ENCODE measurements at places on chromosomes 2 and 18.

- DNase-seq = no peak
Measured at GRCh38 chr2:39142904-39143605, 22.2 kb upstream of the SOS1 start.

DNA sequence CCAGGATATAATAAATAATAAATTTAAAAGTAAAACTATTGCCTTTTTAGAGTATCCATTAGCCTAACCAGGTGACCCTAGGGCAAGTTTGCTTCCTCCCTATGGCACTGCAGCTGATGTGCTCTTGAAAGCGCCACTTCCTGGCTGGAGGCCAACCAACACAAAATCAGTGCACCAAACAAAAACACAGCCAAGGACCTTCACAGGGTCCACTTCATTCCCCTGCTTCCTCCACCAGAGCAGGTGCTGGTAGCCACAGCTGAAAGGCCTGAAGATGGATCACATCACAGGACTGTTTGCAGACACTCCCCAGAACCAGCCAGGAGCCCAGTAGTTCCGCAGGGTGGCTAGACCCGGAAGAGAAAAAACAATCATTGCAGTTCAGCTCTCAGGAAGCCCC is 108.8 kb downstream of the TWIST2 start:
- DNase-seq = no peak

GRCh38 chr2:38185012-38185491 is 109.1 kb upstream of the CYP1B1 start:
- peak; percentile 54 for DNase-seq

GRCh38 chr2:150418916-150419315 is 68.6 kb downstream of the RND3 start:
- no peak for DNase-seq

DNA sequence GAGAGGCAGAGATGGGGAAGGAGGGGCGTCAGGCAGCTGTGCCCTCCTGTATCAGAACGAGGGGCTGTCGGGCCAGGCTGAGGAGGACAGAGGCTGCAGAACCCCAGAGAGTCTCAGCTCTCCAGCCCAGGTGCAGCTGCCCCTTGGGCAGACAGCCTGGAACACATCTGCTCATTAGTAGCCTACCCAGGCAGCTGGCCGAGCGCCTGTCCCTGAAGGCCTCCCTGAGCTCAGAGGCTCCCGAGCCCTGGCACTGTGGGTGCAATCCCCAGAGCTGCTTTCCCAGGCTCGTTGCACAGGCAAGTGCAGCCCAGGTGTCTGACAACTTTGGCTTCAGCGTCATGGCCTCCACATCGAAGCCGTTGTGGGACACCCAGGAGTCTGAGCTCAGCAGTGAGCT is 13.1 kb upstream of the TMEM185B start:
- DNase-seq = no peak

- DNase-seq = no peak
Measured at GRCh38 chr18:6546229-6546628, 131.5 kb upstream of the L3MBTL4 start.

- no peak for DNase-seq
Measured at GRCh38 chr2:57981083-57981768, 65.4 kb upstream of the VRK2 start.

All from GM18507 (cell line).